ENCODE measurements at places on chromosomes 7 and 10.

DNA sequence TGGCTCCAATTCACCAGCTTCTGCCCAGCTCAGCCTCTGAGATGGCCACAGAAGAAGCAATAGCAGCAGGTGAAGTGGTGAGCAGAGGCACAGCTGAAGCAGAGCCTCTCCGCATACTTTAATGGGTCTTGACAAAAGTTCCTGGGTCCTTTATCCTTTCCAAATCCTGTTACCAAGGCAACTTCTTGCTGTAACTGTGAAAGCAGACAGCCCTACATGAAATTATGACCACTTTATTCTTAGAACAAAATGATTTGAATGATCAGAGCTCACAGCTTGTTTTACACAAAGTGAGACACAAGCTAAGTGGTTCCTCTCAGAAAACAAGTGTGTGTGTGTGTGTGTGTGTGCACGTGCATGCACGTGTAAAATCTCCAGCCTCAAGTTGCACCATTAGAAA lies 245.6 kb downstream of the HTR7 start:
- DNase-seq = no peak

- DNase-seq = no peak
Observed at GRCh38 chr10:60147576-60148265, 241.4 kb upstream of the CCDC6 start.

- DNase-seq = no peak
Observed at GRCh38 chr10:98267069-98267893, 713 bp downstream of the LOXL4 start.

GRCh38 chr7:157676456-157677255 lies 339.9 kb downstream of the DNAJB6 start:
- no peak for DNase-seq

- DNase-seq = no peak
Observed at GRCh38 chr10:133358925-133359310, 1.1 kb upstream of the FUOM start.

DNA sequence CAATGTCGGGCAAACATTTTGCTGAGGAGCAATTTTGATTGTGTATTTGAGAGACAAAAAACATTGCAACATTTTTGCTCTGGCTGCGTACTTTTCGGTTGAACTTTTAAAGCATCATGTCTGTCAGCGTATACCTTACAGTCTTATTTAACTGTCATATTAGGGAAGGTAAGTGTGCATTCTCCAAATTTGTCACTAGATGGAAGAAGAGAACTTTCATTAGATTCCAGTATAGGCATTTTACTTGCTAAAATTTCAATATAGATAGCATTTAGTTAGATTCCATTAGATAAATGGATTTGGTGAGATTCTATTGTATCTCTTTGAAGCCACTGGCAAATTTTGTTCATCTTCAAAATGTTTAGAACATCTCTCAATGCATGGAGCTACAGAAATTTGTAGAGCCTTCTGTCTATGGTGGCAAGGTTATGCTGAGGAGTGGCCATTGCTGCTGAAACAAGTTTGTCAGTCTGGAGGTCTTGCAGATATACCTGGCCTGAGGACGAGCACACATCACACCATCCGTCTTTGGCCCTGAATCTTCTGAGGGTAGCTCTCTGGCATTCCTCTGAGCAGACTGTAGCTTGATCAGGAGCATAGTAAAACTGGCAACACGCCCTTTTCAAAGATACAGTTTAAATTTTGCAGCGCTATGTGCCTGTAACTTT lies 437.5 kb upstream of the MBL2 start:
- no peak for DNase-seq
